Stimulated activated CD8-positive, alpha-beta memory T cell treated with anti-CD3 and anti-CD28 coated beads, Interleukin-15, amount 100 ng/mL, for 24 hours (primary cell): ENCODE measurements at places on chromosomes 6 and 20.

- DNase-seq: no peak
Measured at GRCh38 chr6:9646342-9647070, 768.4 kb downstream of the TFAP2A start.

DNA sequence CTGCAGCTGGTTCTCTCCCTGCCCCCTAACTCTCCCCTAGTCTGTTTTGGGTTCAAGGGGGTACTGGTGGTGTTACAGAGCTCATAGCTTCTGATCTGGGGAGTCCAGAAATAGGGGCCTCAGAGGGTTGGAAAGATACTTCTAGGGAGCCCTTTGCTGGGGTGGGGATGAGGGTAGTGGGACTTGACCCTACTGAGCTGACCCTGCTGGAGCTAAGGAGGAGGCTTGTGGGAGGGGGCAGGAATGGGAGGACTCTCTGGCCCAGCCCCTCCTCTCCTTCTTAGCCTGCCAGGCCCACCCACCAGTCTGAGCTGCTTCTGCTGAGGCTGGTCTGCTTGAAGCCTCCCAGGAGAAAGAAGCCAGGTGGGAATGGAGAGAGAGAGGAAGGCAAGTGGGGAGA lies at the start of gene EGFL8:
Gene EGFL8 (plus strand): TSS at position 301 of the 400 bp plus-strand sequence. CDS start 1,571 bp downstream, outside the sequence.
- no peak for DNase-seq

GRCh38 chr20:2405693-2406065 lies 25.0 kb downstream of the TGM6 start:
- no peak for DNase-seq

GRCh38 chr6:106415921-106416320 lies 55.4 kb downstream of the CRYBG1 start:
- DNase-seq: no peak

DNA sequence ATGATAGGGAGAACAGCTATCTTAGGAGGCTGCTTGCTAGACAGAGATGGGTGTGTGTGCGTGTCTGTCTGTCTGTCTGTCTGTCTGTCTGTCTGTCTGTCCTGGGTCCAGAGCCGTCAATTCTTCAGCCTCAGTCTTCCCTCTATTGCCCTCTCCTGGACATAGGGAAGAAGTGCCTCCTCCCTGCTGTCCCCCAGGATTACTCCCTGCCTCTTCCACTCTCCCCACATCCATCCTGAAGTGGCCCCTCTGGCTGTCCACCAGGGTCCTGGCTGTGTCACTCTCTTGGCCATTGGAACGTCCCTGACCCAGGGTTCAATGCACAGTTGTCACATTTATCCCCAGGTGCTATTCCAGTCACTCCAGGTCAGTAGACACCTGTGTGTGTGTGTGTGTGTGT lies 10.2 kb downstream of the TREML2 start:
- no peak for DNase-seq

GRCh38 chr20:9281803-9282202 lies 212.9 kb downstream of the PLCB4 start:
- DNase-seq: no peak

- no peak for DNase-seq
Measured at GRCh38 chr20:19938421-19939090, 78.6 kb upstream of the NAA20 start.

- no peak for DNase-seq
Measured at GRCh38 chr6:1679688-1680068, 70.0 kb downstream of the FOXC1 start.
